ENCODE measurements at places on chromosomes 6 and 20.

DNA sequence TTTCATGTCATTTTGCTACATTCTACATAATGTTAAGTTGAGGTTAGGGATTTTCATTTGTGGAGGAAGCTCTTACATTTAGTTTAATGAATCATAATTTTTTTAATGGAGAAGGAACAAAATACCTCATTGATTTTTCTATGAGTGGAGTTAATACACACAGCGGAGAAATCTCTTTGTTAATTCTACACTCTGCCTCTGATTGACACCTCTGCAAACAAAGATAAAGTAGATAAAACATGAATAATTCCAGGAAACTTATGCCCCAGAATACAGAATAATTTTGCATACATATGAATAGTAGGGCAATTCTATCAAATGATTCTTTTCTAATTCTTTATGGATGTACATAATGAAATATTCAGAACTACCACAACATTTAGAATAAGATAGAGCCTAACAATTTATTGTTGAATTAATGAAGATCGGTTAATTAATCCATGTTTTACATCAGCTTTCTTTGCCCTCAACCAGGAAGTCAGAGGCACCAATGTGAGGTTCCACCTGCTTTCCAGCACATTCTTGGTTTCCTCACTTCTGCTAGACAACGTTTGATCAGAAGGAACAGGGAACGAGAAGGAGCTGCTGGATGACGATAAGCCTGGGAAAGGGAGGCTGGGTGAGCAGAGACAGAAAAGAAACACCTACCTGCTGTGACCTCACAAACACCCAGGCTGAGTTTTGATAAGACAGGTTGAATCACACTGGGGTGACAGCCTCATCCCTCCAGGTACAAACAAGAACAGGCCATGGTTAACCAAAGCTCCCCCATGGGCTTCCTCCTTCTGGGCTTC, 4.3 kb downstream of the OR2H1 start:
- DNase-seq, result no peak

DNA sequence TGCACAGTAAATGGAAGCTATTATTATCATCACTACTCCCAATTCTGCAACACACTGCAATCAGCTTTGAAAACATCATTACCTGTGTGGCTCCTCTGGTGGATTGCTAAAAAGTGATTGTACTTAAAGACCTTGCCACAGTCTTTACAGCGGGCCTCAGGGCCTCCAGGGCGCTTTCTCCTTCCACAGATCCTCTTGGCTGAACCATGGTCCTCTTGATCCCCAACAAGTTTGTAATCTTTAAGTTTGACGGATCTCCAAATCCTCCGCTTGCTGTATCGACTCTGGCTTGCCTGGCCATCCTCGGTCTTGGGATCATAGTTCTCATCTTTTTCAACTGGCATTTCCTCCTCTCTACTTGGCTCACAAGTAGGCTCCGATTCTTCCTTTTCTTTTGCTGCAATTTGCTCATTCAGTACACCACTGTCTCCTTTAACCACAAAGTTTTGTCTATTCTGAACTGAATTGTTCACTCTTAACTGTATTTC, 2.0 kb downstream of the ZBTB24 start:
- DNase-seq, result no peak

GRCh38 chr6:95109212-95109611, 468.1 kb upstream of the MANEA start:
- DNase-seq, result no peak

GRCh38 chr6:47716207-47716606, 17.8 kb downstream of the ADGRF4 start:
- DNase-seq, result no peak

- no peak for DNase-seq
These were observed 561.6 kb downstream of the PHF3 start for GRCh38 chr6:64197246-64197645.

DNA sequence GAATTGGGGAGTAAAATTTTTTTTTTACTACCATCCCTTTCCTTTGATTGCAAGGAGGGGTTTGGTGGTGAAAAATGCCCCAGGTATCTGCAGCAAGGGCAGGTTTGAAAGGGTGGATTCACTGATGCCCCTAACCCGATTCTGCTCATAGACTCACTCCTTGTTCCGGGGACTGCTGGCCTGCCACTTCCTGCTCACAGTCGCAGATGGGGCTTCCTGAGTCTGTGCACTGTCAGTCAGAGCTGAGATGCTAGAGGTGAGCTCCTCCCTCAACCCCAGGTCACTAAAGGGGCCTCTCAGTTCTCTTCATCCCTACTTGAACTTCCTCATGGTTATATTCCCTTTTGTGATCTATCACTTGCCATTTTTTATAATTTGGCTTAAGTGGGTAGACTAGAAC, 357.9 kb downstream of the FARS2 start:
- DNase-seq, result no peak

- no peak for DNase-seq
These were observed 26.9 kb downstream of the PCNA start for GRCh38 chr20:5092765-5093339.

GRCh38 chr20:13142143-13142542, 78.9 kb upstream of the ISM1 start:
- no peak for DNase-seq

- no peak for DNase-seq
These were observed 123.2 kb upstream of the BMP5 start for GRCh38 chr6:55998576-55998975.

DNA sequence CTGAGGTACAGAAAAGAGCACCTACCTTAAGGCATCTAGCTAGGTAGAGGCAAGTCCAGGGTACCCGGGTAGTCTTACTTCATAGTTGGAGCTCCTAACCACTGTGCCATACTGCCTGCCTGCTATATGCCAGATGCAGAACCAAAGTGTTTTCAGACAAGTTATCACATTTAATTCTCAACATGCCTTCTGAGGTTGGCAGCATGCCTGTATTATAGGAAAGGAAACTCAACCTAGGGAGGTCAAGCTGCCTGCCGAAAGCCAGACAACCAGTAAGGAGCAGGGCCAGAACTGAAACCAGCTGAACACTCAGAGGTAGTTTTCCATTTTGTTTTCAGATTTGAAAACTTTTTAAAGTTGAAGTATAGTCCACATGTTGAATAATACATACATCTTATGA, 5.4 kb downstream of the CTNNBL1 start:
- DNase-seq, result no peak

- DNase-seq, result no peak
These were observed 45.8 kb downstream of the EPM2A start for GRCh38 chr6:145689529-145689928.

DNA sequence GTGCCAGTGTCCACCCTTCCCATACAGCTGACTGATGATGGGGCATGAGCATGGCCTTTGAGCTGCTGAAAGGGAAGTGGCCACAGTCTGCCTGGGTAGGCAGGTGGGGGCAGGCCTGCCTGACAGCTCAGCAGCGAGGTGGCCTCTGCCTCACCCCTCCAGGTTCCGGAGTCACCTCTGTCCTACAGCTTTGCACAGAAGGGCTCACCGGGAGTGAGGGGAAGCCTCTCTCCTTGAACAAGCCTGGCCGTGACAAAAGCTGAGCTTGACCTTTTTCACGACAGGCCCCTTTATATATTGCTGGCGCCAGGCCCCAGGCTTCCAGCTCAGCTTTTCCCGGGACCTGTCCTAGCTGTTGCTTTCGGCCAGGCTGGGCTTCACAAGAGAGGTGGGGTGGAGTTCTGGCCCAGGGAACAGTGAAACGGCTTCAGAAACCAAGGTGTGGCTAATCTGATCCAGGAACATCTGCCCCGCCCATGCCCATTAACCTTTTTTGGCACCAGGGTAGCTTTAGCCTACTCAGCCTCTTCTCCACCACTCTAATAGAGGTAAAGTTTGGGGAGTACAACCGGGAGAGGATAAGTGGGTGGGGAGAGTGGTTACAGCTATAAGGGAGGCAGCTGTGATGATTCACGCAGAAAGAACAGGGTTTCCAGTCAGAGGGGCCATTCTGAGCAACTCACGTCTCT, 42.9 kb downstream of the C6orf132 start:
- no peak for DNase-seq

DNA sequence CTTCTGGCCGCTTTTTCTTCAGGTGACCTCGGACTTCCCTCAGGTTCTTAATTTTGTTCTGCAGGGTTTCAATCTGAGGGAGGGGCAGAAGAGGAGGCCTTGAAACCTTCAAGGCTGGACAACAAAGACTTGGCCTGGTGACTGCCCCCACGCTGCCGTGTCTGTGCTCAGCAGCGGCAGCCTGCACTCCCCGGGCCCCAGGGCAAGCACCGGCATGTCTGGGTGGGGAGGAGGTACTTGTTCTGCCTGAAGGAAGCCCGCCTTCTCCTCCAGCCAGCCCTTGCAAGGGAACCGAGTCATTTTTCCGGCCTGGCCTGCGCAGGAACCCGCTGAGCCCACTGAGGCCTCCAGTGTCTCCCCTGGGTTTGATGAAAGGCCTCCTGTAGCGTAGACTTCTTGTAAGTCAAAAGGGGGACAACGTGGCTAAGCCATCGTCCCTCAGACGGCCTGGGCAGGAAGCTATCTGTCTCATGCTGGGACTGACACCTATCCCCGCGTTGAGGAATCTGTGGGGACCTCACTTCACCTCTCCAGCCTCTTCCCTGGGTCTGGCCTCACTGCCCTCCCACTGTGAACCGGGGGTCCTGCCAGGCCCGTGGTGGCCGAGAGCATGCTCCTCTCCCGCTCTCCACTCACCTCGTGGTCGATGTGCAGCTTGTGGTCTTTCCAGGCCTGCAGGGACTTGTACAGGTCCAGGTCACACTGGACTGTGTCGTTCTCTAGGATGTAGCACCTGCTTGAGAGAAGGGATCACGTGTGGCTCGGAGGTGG, 119.9 kb downstream of the SULF2 start:
- no peak for DNase-seq

- DNase-seq, result no peak
These were observed 21.1 kb downstream of the AHCY start for GRCh38 chr20:34282041-34282440.

DNA sequence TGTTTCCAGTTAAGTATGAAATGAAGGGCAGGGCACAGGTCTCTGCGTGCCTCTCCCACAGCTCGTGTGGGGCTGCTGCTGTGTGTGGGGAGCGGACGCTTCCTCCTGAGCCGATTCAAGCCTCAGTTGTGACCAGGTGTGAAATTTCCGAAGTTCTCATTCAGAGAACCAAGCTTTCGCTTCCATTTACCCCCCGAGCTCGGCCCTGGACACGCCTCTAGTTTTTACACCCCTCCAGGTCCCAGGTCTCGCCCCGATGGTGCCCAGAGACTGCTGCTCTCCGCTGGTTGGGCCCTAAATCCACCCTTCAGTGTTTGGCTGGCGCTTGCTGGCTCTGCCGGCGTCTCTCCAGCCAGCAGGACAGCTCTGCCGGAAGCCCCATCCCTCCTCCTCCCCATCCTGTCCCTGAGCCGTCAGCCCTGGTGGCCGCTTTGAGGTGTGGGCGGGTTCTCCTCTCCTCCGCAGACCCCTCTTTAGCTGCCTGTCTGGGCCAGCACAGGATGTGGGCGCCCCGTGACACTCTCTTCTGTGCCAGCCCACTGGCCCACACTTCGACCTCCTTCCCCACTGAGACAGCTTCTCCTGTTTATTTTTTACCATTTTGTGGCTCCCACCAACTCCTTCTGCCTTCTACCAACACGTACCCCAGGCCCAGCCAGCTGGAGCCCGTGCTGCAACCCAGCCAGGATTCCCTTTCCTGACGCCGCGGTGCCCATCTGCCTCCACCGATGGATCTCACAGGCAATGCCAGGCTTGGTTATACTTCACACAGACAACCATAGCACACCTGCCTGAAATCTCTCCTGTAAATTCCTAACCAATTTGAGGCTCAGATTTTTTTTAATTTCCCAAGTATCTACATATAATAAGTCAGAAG, 142.8 kb downstream of the DLL1 start:
- DNase-seq, result no peak

DNA sequence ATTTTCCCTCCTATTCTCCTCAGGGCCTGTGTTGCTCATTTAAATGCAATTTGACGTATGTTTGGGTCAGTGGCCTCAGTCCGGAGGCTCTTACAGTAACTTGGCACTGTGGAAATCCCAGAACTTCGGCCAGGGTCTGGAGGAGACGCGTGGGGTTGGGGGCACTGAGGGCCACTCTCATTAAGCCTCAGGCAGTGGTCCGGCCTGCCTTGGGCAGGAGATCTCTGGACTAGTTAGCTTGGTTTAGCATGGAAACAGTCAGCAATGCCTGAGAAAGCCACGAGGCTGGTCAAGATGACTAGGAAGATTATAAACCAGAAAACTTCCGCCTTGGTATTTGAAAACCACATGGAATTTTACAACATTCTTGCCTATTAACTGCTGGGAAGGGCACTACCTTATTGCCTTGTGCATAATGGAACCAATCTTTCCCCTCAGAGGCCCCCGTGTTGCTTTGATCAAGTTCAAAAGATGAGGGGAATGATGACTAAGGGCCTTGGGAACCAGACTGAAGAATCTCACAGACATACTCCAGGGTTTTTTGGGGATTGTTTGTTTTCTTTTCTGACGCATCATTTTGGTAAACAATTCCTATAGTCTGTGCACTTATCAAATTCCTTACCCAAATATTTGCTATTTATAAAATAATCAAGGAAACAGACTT, 206.0 kb upstream of the PREP start:
- DNase-seq, result no peak

DNA sequence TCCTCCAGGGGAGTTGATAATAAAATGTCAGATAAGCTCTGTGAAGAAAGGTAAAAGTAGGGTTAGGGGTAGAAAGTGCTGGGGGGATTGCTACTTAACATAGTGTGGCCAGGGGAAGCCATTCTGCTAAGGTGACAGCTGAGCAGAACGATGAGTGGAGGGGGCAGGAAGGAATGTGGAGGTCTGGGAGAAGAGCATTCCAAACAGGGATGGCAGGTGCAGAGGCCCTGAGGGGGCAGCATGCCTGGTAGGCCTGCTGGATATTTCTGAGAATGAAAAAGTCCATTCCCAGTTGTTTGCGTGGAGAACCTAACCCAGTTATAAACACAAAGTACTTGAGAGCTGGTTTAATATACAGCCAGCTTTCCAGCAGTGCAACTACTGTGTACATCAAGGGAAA, 9.3 kb downstream of the GFRA4 start:
- DNase-seq, result no peak

DNA sequence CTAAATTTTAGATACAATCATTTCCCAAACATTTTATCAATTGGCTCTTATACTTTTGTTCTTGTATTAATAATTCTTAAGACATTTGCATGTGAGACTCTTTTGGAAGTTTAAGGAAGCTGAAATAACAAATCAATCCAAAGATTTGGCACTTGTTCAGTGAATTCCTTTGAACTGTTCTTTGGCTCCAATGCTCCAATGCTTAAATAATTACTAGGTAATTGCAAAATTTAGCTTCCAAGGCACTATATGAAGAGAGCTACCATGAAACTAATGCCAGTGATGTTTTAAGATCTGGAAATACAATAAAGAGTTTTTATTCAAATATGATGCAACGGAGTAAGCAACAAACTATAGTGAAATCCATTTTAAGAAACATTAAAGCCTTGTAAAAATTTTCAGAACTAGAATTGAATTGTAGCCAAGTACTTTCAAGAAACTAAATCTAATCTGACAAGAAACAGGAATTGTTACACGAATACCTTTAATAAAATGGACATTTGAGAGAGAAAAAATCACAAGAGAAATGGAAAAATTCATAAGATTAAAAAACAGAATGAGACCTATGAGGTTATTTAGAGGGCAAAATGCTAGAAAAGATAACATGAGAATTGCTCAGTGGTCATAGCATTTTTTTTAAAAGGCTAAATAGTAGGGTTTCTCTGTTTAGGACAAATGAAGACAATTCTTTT, 43.6 kb upstream of the SMLR1 start:
- no peak for DNase-seq

- no peak for DNase-seq
These were observed 123.5 kb downstream of the SASH1 start for GRCh38 chr6:148466158-148466557.

Measured in effector CD4-positive, alpha-beta T cell (primary cell).